ENCODE measurements at places on chromosomes 6 and 20. TPM values are rescaled to one million over a fixed set of nuclear protein-coding genes. Genes with fewer than 3 reads are reported as not detected.

The FRK gene
- 0.77 TPM for total RNA-seq

The PPIL6 gene
- total RNA-seq, result 1.7 TPM

The NCOA6 gene
- 21.2 TPM for total RNA-seq

The CHRNA4 gene
- 0.82 TPM for total RNA-seq

The PBOV1 gene
- not detected for total RNA-seq

The TDRD6 gene
- total RNA-seq, result not detected

The MED20 gene
- 27.1 TPM for total RNA-seq

The HLA-F gene
- total RNA-seq, result 7.4 TPM

The AFDN gene
- total RNA-seq, result 102 TPM

The NHLRC1 gene
- total RNA-seq, result not detected

The ARID1B gene
- total RNA-seq, result 75.4 TPM

The TASP1 gene
- total RNA-seq, result 10.8 TPM

The QRSL1 gene
- total RNA-seq, result 11.5 TPM

The PNPLA1 gene
- total RNA-seq, result not detected

The NKX2-4 gene
- total RNA-seq, result not detected

The SLCO4A1 gene
- 0.43 TPM for total RNA-seq

The GPLD1 gene
- 0.75 TPM for total RNA-seq

The TXLNB gene
- total RNA-seq, result 0.58 TPM

The PREP gene
- 55.4 TPM for total RNA-seq

The MUC21 gene
- total RNA-seq, result not detected

The CLVS2 gene
- not detected for total RNA-seq

The CDC5L gene
- 18.2 TPM for total RNA-seq

The OPRM1 gene
- not detected for total RNA-seq

The RAB23 gene
- total RNA-seq, result 22.3 TPM

The BMP2 gene
- 9.2 TPM for total RNA-seq

The PRDM13 gene
- not detected for total RNA-seq

The CD93 gene
- 0.02 TPM for total RNA-seq

The CCDC170 gene
- total RNA-seq, result 0.10 TPM

The MSH5 gene
- 6.8 TPM for total RNA-seq

The VWA7 gene
- 0.54 TPM for total RNA-seq

The MDC1 gene
- 25.4 TPM for total RNA-seq

The TCF21 gene
- 0.52 TPM for total RNA-seq

The BHLHE23 gene
- total RNA-seq, result not detected

The DEK gene
- 35.2 TPM for total RNA-seq

The SNAI1 gene
- 9.1 TPM for total RNA-seq

The BTNL2 gene
- total RNA-seq, result not detected

The ID4 gene
- total RNA-seq, result 12.0 TPM

The SNPH gene
- total RNA-seq, result 7.9 TPM

The TOX2 gene
- total RNA-seq, result not detected

The ANGPT4 gene
- 0.12 TPM for total RNA-seq

The MRPS26 gene
- total RNA-seq, result 27.3 TPM

The C6orf15 gene
- total RNA-seq, result 4.6 TPM

The ARMH2 gene
- total RNA-seq, result not detected
